Activated T-helper 17 cell treated with anti-CD3 and anti-CD28 coated beads, Interleukin-2, amount 50 U/mL, for 72 hours (primary cell): ENCODE measurements at places on chromosomes 13 and 19. TPM values are rescaled to one million over a fixed set of nuclear protein-coding genes. Genes with fewer than 3 reads are reported as not detected.

KRI1 gene
- total RNA-seq, result 43.3 TPM

- H3K27ac ChIP-seq, result no peak overlapping the region
- ATAC-seq, result no peak
- H3K36me3 ChIP-seq, result no peaks in the 10 kb centered on the region
- no peaks in the 10 kb centered on the region for H3K4me1 ChIP-seq
Observed at GRCh38 chr13:100090861-100091260, 2.0 kb downstream of the PCCA start.

GRCh38 chr13:78309497-78310180, 293.7 kb downstream of the POU4F1 start:
- no peaks in the 10 kb centered on the region for H3K36me3 ChIP-seq
- no peaks in the 10 kb centered on the region for H3K4me1 ChIP-seq
- H3K4me3 ChIP-seq, result no peak overlapping the region
- no peak for ATAC-seq
- no peak overlapping the region for H3K27ac ChIP-seq
- no peaks in the 10 kb centered on the region for H3K27me3 ChIP-seq

- no peaks in the 10 kb centered on the region for H3K27me3 ChIP-seq
- peak overlapping the region; percentile 87 for H3K4me3 ChIP-seq
- peak; percentile 91 for ATAC-seq
Observed at GRCh38 chr19:37551129-37551993, 43.2 kb downstream of the ZNF571 start.

DNA sequence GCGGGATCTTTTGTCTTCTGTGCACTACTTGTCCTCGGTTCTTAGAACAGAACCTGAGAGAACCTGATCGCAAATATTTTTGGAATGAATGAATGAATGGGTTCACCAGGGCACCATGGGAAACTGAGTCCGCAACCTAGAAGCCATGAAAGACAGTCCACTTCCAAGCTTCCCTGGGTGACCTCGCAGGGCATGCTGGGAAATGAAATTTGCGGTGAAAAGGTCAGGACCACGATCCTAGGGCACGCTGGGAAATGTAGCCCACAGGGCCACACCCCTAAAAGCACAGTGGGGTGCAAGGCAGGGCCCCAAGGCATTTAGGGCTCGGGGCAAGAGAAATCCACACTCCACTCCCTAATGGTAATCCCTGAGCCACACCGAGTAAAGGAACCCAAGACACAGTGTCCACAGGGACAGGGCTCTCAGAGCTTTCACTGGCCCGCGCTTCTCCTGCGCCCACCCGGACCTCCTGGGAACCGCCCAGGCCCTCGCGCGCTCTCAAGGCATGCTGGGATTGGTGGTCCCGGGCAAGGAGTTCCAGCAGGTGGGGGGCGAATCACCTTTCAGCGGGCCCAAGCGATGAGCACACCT, 1.1 kb upstream of the PPP1R12C start:
- no peak for ATAC-seq
- H3K4me1 ChIP-seq, result peaks cover 17% of the 10 kb centered on the region
- H3K27ac ChIP-seq, result peak overlapping the region; percentile 92
- peaks cover 3% of the 10 kb centered on the region for H3K27me3 ChIP-seq

- peaks cover 21% of the 10 kb centered on the region for H3K36me3 ChIP-seq
- peaks cover 27% of the 10 kb centered on the region for H3K4me1 ChIP-seq
- H3K27ac ChIP-seq, result peak overlapping the region; percentile 42
- peak; percentile 92 for ATAC-seq
- peak overlapping the region; percentile 47 for H3K4me3 ChIP-seq
Observed at GRCh38 chr13:30346153-30346788, 38.9 kb upstream of the KATNAL1 start.

DNA sequence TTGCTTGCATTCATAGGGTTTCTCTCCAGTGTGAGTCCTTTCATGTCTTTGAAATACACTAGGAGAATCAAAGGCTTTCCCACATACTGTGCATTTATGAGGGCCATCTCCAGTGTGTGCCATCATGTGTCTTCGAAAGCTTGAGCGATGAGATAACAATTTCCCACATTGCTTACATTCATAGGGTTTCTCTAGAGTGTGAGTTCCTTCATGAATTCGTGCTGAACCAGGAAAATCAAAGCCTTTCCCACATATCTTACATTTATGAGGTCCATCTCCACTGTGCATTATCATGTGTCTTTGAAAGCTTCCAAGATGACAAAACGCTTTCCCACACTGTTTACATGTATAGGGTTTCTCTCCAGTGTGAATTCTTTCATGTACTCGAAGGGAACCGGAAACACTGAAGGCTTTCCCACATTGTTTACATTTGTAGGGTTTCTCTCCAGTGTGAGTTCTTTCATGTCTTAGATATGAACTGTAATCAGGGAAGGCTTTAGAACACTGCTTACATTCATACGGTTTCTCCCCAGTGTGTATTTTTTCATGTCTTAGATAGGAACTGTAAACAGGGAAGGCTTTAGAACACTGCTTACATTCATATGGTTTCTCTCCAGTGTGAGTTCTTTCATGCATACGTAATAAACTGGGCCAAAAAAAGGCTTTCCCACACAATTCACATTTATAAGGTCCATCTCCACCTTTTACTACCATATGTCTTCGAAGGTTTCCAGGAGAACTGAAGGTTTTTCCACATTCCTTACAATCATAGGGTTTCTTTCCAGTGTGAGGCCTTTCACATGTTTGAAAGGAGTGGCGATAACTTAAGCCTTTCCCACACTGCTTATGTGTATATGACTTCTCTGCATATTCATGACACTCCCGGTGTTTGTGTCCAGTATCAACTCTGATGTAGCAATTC, 21.4 kb downstream of the ZNF44 start:
- H3K27me3 ChIP-seq, result no peaks in the 10 kb centered on the region
- peaks cover 84% of the 10 kb centered on the region for H3K36me3 ChIP-seq
- H3K27ac ChIP-seq, result no peak overlapping the region
- H3K4me3 ChIP-seq, result no peak overlapping the region

DNA sequence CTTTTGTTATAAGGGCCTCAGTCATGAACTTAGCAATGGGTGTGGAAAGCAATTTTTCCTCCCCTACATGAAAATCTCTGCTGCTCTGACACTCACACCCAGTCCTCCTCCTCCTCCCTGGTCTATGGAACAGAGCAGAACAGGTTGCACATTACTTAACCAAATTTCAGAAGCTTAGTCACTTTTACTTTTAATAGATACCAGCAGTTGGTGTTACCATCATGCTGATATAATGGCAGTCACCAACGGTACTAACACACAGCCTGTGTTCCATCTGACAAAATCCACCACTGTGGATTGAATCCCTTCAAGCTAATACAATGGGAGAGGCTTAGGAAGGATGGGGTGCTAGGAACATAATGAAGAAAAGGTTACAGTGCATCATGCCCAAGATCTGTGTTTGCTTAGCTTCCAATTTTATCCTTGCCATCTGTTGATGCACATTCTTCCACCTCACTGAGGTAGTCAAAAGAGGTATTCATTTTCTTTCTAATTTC, 9.8 kb downstream of the TPT1 start:
- no peak overlapping the region for H3K4me3 ChIP-seq
- H3K36me3 ChIP-seq, result peaks cover 37% of the 10 kb centered on the region
- H3K27ac ChIP-seq, result no peak overlapping the region
- peaks cover 46% of the 10 kb centered on the region for H3K4me1 ChIP-seq

PSG6 gene
- total RNA-seq, result not detected

- no peaks in the 10 kb centered on the region for H3K27me3 ChIP-seq
- H3K4me1 ChIP-seq, result peaks cover 16% of the 10 kb centered on the region
- H3K27ac ChIP-seq, result no peak overlapping the region
- H3K36me3 ChIP-seq, result no peaks in the 10 kb centered on the region
- no peak for ATAC-seq
Observed at GRCh38 chr13:40002016-40002415, 346.6 kb downstream of the COG6 start.

DNA sequence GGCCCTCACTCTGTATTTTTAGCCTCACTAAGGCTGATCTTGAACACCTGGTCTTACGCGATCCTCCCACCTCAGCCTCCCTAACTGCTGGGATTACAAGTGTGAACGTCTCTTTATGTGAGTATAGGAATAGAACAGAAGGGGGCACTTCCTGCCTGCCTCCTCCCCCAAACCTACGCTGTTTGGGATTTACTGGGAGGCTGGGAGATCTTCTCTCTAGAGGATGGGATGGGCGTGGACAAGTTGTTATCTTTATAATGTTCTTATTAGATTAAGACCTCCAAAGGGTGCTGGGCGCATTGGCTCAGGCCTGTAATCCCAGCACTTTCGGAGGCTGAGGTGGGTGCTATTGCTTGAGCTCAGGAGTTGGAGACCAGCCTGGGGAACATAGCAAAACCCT, 2.9 kb upstream of the CSNK1G2 start:
- H3K27me3 ChIP-seq, result no peaks in the 10 kb centered on the region
- H3K36me3 ChIP-seq, result peaks cover 16% of the 10 kb centered on the region
- H3K4me1 ChIP-seq, result peaks cover 29% of the 10 kb centered on the region
- ATAC-seq, result no peak

DNA sequence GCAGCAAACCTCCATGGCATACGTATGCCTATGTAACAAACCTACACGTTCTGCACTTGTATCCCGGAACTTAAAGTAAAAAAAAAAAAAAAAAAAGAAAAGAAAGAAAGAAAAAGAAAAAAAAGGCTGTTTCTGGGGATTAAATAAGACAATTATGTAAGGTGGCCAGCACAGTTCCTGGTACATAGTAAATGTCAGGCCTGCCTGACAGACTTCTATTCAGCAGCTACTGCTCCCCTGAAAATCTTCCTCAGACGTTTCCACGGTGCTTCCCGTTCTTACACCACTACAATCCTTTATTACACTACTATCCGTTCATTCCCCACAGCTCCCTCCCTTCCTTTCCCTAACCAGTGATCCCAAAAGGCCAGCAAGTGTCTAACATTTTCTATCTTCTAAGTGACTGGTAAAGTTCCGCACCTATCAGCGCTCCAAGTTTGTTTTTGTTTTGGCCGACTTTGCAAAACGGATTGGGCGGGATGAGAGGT, 636 bp upstream of the RB1 start:
- H3K4me1 ChIP-seq, result peaks cover 9% of the 10 kb centered on the region
- peaks cover 30% of the 10 kb centered on the region for H3K36me3 ChIP-seq
- H3K27me3 ChIP-seq, result no peaks in the 10 kb centered on the region
- H3K27ac ChIP-seq, result peak overlapping the region; percentile 85

GRCh38 chr13:37403776-37404527, 194.6 kb downstream of the POSTN start:
- no peaks in the 10 kb centered on the region for H3K36me3 ChIP-seq
- no peak overlapping the region for H3K4me3 ChIP-seq
- H3K4me1 ChIP-seq, result no peaks in the 10 kb centered on the region
- no peaks in the 10 kb centered on the region for H3K27me3 ChIP-seq
- ATAC-seq, result no peak
- H3K27ac ChIP-seq, result no peak overlapping the region

NKPD1 gene
- total RNA-seq, result 0.40 TPM

DNA sequence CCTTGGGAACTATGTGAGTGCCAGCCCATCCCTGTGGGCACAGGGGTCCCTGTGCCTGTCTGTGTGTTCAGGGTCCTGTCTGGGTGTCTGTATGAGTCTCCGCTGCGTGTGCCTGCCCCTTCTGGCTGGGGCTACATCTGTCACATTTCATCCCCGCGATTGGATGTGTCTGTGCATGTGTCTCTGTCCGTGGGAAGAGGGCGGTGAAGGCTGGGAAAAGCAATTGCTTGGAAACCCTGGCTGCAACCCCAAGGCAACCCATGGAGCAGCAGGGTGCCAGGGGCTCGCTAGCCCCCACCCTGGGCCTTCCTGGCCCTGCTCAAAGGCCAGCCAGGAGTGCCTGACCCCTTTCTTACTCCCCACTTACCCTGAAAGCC, 1.4 kb downstream of the MAG start:
- no peak overlapping the region for H3K4me3 ChIP-seq
- no peaks in the 10 kb centered on the region for H3K4me1 ChIP-seq
- no peaks in the 10 kb centered on the region for H3K27me3 ChIP-seq
- no peak overlapping the region for H3K27ac ChIP-seq

GRCh38 chr13:41213316-41213715, 18.9 kb upstream of the KBTBD7 start:
- H3K27ac ChIP-seq, result no peak overlapping the region
- H3K27me3 ChIP-seq, result no peaks in the 10 kb centered on the region
- H3K36me3 ChIP-seq, result peaks cover 11% of the 10 kb centered on the region
- ATAC-seq, result no peak

DNA sequence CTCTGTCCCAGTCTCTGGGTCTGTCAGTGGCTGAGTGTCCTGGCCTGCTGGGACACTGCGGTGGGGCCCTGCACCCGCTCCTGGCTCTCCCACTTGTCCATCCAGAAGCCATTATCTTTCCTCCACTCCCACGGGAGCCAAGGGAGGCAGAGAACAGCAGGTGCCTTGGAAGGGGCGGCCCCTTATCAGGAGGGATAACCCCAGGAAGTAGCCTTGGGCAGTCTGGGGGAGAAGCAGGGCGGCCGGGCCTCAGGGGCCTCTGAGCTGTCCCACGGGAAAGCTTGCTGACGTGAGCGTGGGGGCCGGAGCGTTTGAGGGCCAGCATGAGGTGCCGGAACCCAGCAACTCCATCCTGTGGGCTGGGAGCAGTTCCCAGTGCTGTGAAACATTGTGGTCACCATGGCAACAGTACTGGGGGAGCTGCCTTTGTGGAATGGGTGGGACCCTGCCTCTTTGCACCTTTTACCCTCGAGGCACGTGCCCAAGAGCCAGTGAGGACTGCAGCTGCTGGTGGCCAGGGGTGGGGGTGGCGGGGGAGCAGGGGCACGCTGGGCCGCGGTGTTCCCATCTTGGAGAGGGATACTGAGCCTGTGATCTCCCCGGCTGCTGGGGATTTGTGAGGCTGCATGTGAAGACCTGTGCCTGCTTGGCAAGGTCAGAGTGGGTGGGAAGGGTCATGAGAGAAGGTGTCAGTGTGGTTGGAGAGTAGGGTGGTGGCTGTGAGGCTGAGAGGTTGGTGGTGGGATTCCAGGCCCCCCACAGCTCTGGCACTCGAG, 20.9 kb downstream of the KLHL26 start:
- peak overlapping the region; percentile 84 for H3K27ac ChIP-seq
- no peaks in the 10 kb centered on the region for H3K27me3 ChIP-seq
- ATAC-seq, result no peak
- H3K4me3 ChIP-seq, result no peak overlapping the region

OR4F17 gene
- not detected for total RNA-seq

DNA sequence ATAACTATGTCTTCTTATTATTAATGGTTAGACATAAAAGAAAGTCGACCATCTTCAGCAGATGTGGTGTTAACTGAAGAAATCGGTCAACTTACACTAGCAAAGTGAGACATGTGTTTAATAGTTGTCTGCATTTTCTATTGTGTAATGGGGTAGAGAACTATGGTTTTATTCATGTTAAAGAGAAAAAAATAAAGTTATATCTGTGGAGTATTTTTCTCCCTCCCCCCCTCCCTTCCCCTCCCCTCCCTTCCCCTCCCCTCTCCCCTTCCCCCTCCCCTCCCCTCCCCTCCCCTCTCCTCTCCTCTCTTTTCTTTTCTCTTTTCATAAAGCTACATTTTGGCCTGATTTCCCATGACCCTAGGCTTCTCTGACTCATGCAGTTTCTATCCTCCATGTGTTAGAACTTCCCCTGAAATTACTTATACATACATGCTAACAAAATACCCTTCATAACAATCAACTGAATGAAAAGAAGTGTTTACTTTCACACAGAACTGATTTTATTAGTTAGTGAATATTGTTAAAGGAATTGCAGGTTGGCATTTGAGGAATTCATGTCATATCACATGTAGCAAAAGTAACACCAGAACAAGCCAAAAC, 1431.0 kb upstream of the ATXN8OS start:
- no peaks in the 10 kb centered on the region for H3K4me1 ChIP-seq
- H3K27ac ChIP-seq, result no peak overlapping the region
- H3K36me3 ChIP-seq, result no peaks in the 10 kb centered on the region
- ATAC-seq, result no peak
- no peaks in the 10 kb centered on the region for H3K27me3 ChIP-seq

GRCh38 chr13:114063545-114064449, 68.6 kb downstream of the RASA3 start:
- peaks cover 58% of the 10 kb centered on the region for H3K36me3 ChIP-seq
- H3K4me1 ChIP-seq, result peaks cover 43% of the 10 kb centered on the region
- peak overlapping the region; percentile 97 for H3K27ac ChIP-seq
- ATAC-seq, result no peak

TEX101 gene
- not detected for total RNA-seq

SELENOV gene
- not detected for total RNA-seq
